Tongue (tissue), 3 donors: ENCODE measurements at places on chromosomes 2 and 18. TPM values are rescaled to one million over a fixed set of nuclear protein-coding genes. Genes with fewer than 3 reads are reported as not detected.

Gene PPP4R3B
- total RNA-seq = 80.1 TPM

DNA sequence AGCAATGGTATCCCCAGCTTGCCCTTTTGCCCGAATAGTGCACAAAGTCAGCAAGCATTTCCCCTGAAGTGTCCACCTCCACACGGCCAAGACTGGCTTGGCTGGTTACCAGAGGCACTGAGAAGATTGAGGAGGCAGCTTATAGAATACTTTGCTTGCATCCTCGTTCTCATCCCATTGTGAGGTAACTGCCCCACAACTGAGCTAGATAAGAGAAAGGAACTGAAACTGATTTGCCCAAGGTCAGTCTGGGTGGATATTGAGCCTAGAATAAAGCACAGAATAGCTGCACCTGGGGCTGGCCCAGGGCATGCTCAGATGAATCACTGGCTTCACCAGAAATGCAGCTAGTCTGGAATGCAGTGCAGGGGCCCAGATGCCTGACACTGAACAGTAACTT is 32.7 kb upstream of the MAP4K3 start:
- peak; percentile 28 for DNase-seq

DNA sequence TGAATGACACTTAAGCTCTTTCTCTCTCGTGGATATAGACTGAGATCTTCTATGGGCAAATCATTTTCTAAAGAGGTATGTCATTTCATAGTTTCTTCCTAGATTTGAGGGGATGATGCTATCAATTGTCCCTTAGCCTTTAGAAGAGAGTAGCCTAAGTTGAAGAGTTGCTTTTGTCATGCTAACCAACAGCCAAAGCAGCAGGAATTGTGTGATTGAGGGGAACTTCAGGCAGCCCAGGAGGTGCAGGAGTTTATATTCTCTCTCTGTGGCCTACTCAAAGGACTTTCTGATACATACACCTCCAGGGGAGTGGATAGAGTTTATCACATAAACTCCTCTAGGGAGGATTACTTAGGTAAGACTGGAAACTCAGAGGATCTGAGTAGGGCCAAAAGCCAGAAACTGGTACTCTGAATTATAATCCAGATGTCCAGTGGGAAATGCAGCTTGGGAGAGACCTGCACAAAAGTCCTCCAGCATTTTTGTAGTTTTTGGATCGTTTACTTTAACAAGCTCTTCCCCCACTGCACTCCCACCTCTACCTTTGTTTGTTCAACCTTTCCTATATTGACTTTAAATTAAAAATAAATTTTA is 150.7 kb upstream of the CCDC68 start:
- no peak for DNase-seq

Gene TCF7L1
- 11.1 TPM for total RNA-seq

Gene TRIM43
- not detected for total RNA-seq

Gene GAL3ST2
- total RNA-seq = not detected

Gene CACNB4
- 13.7 TPM for total RNA-seq

DNA sequence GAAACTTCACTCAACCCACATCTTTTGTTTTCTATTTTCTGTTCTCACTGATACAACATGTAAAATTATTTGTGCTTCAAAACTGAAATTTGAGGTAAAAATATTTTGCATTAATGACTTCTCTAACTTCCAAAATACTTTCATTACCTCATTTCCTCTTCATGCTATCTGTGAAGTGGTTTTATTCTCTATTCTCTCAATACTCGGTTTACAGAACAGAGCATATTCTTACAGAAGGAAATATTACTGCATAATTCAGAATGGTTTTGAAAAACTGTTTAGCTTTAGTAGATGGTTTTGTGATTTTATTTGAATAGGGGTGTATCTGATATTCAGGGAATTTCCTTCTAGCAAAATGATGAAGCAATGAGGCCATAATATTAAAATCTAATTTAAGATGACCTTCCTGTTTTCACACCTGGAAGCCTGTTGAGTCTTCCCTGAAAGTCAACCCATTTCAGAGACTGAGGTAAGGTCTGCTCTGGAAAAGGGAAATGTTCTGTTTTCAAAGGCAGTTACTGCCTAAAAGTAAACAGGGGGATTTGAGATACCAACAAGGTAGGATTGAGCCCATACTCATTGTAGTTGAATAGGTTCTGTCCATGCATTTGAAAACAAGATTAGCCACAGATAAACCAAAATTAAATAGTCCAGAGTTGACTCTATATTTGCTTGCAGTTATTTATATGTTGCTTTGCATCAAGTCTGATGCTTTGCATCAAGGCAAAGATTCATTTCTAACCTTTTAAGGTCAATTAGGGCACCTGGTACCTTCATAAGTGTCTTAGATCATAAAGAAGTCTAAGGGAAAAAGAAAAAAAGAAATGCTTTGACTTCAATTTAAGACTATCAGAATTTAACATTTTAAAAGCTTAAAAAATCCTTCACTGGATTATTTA is 50.8 kb upstream of the PEX13 start:
- DNase-seq = no peak

DNA sequence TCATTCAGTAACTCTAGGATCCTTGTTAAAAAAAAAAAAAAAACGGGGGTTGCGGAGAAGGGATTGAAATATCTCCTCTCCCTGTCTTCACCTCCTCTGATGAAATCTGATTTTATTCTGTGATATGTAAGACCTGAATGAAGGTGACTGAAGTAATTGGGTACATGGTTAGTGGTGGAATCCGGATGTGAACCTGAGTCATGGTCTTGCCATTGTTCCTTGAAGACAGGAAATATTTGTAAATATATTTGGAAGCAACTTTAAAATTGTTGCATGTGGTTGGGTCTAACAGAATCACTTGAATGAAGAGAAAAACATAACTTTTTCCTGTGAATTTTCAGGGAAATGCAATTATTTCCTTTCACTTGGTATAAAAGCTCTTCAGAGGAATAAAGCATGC is 3.0 kb upstream of the IL1A start:
- DNase-seq = no peak

GRCh38 chr2:29134933-29135332 is 19.7 kb downstream of the CLIP4 start:
- DNase-seq = no peak

DNA sequence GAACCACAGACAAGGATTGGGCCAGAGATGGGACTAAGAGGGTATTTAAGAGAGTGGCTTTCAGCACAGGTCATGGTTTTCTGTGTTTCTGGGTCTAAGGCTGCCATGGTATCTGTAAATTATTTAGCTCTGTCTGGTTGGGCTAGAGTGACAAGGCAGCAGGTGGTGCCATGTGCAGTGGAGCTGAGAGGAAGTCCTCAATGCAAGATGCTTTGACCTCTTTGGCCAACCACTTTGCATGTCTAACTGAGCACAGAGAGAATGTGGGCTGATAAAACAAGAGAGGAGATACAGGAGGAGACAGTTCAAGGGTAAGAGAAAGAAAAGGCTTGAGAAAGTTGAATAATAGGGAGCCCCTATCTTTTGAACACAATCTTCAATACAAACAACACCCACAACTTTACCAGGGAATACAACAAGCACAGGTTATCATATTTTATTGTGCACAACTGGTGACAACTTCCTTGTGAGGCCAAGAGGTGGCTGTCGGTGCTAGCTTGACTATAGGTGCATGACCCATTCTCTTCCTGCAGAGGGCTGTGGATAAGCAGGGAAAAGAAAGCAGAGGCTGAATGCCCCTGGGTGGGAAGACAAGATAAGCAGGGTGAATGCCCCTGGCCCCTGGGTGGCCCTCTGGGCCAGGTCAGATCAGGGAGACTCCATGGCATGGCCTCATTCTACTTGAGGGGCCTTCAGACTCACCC is 12.3 kb downstream of the FLACC1 start:
- no peak for DNase-seq

Gene KCNK3
- 1.1 TPM for total RNA-seq

DNA sequence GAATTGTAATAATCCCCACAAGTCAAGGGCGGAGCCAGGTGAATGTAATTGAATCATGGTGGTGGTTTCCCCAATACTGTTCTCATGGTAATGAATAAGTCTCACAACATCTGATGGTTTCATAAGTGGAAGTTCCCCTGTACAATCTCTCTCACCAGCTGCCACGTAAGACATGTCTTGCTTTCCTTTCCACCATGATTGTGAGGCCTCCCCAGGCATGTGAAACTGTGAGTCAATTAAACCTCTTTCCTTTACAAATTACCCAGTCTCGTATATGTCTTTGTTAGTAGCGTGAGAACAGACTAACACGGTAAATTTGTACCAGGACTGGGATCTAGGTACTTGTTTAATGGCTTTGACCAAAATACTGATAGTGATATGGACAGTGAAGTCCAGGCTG is 744.3 kb upstream of the REG3G start:
- no peak for DNase-seq
